ENCODE measurements at places on chromosomes 3 and 15. TPM values are rescaled to one million over a fixed set of nuclear protein-coding genes. Genes with fewer than 3 reads are reported as not detected.

DNA sequence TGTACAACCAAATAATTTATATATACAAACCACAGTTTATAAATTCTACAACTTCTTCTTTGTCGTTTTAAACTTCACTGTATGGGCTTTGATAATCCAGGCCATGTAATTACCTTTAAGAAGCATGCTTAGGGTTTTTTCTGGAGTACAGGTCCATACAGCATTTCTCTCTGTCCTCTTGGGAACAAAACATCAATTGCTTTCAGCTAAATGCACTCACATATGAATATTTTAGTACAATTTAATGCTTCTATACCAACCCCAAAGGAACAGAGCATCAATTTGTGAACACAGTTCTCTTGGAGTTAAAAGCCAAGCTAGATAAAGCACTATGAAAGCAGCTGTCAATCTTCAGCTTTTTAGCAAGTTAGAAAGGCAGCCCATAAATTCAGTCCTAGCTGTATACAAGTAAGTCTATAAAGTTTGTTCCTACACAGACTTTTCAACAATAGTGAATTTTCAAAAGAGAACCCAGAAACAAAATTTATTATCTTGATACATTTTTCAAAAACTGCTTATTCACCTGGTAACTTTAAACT is 66.1 kb downstream of the ETFA start:
- DNase-seq = no peak

GRCh38 chr15:55221090-55222011 is 24.6 kb upstream of the RSL24D1 start:
- DNase-seq = peak; percentile 98

GRCh38 chr3:146160964-146161662 is at the start of gene PLOD2:
Gene PLOD2, minus strand, starts transcription at chr3:146161184. Its CDS starts 195 bp downstream, at chr3:146160989.
- peak; percentile 95 for DNase-seq

DNA sequence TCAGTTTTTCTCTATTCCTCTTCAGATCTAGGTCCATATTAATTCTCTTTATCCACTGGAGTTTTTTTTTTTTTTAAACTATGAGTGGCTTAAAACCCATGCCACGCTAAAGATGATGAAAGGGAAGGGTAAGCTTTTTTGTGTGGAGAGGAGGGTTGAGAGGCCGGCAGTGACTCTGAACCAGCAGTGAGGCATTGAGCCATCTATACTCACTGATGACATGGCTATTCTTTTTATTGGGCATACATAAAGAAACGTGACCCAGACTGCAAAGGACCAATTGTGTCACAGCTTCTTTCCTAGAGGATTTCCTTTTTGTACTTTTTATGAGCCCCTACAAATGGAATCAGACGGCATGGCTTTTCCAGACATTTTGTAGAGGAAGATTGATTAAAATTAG is 662.2 kb downstream of the AGBL1 start:
- no peak for DNase-seq

DNA sequence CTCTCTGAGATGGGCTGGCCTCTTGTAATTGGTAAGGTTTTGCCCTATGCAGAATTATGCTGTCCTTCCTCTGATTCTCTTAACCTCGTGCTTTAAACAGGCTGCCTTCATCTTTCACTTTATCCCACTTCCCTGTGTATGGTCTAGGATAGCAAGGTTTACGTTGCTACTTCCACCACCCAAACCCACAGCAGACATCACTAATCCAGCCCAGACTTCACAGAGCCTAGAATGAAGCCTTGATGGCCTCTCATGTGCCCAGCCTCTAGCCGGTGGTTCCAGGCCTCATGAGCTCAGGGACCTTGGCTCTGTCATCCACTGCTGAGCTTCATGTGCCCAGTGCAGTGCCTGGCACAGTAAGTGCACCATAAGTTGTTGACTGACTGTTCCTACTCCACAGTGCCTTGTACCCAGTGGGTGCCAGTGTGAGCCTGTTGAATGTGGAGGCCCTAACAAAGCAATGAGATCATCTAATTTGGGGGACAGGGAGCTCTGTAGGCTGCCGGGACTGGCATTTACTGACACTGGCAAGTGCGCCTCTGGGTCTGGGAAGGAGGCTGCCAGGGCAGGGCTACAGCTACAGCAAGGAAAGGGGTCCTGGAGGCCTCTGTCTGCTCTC is 12.5 kb downstream of the SLC6A6 start:
- no peak for DNase-seq

DNA sequence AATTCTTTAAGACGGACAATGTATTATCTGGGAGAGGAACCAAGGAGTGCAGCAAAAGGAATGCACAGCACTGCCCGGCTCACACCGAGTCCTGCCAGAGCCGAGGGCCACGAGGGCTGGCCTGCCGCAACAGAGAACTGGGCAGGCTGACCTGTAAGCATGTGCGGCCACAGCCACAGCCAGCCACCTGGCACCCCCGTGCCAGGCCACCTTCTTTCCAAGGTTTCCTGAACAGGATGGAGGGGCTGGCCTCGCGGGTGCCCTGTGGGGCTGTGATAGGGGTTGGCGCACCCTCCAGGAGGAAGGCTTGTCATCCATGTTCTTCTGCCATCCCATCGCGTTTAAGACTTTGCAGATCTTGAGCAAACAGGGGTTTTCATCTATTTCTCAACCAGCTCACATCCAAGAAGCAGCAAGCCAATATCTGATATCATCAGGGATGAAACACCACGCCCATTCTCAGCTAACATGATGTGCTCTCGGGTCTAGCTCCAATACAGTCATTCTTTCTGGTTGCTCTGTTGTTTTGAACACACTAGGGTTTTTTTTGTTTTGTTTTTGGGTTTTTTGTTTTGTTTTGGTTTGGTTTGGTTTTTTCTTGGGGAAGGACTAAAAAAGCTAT is 10.2 kb downstream of the CA12 start:
- DNase-seq = peak; percentile 66

- peak; percentile 99 for DNase-seq
These were observed 36.3 kb upstream of the TSC22D2 start for GRCh38 chr3:150371741-150372254.

- DNase-seq = no peak
These were observed 18.3 kb downstream of the PPARG start for GRCh38 chr3:12307136-12307535.

DNA sequence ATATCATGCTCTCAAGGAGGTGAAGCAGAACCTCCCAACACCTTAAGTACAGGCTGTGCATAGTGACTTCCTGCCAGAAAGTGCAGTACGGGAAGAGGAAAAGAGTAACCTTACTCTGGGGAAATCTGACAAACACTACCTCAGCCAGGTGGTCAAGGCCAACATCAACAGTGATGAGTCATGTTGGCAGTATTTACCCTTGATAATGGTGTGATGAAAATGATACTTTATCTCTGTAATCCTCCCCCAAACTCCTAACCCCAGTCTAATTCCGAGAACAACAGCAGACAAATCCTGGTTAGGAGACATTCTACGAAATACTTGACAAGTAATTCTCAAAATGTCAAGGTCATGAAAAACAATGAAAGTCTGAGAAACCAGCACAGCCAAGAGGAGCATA is 26.5 kb downstream of the ANKDD1A start:
- no peak for DNase-seq

DNA sequence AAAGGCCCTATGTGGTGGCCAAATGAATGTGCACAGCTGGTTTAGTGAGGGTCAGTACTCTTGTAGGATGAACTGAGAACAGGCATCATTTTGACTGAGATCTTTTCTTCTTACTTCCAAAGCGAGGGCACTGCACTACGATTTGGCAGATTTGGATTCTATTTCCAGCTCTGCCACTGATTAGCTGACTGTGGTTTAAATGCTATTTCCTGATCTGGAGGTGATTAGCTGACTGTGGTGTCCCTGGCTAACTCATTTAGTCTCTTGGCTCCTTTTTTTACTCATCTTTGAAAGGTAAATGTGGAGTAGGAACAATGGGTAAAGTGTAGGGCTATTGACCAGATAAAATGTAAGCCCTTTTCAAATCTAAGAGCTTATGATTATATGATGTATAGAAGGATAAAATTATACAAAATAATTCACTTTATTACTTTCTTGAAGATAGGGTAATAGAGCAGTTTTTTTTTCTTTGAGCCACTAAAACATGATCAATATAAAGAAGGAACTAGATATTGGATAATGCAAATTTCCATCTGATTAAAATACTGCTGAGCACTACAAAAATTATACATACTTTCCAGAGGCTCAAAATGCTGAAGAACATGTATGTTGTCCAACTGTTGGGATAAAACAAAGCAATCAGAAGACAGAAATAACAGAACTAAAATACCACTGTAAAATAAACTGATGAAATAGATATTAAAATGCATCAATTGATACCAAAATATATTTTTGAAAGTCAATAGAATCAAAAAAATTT is 39.7 kb upstream of the PLOD2 start:
- DNase-seq = no peak

GRCh38 chr15:75725006-75725718 is 12.5 kb upstream of the CSPG4 start:
- no peak for DNase-seq

GRCh38 chr3:71494212-71494611 is 89.3 kb downstream of the FOXP1 start:
- DNase-seq = no peak

- no peak for DNase-seq
These were observed 10.8 kb downstream of the ESYT3 start for GRCh38 chr3:138445236-138445635.

GRCh38 chr15:52657338-52657737 is 21.9 kb downstream of the ATOSA start:
- peak; percentile 66 for DNase-seq

GRCh38 chr15:49982584-49982983 is 136.4 kb downstream of the ATP8B4 start:
- DNase-seq = no peak

Gene CHRM5
- not detected for polyA plus RNA-seq

Gene CERS3
- polyA plus RNA-seq = not detected

Gene SPTSSB
- polyA plus RNA-seq = 0.42 TPM
